Osteoblast (primary cell): ENCODE measurements at places on chromosomes 2 and 18.

DNA sequence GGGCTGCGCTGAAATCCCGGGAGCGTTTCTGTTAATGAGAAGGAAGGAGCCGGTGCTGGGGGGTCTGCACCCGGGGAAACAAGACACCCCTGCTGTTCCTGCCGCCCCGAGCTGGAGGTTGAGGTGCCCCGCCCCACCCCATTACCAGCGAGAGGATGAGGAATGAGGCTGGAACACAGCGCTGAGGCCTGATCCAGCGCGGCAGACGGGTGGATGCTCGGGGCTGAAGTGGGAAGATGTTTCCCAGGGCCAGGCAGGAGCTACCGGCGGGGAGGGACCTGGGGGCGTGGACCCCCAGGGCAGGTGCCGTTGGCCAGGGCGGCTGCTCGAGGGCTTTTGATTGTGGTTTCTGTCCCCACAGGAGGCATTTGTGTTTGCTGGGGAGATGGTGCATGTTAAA is 134.3 kb upstream of the CTDP1 start:
- H3K27ac ChIP-seq: no peak overlapping the region
- no peak for DNase-seq
- no peak overlapping the region for H3K4me3 ChIP-seq
- no peaks in the 10 kb centered on the region for H3K36me3 ChIP-seq
- no peaks in the 10 kb centered on the region for H3K4me1 ChIP-seq
- no peaks in the 10 kb centered on the region for H3K27me3 ChIP-seq

DNA sequence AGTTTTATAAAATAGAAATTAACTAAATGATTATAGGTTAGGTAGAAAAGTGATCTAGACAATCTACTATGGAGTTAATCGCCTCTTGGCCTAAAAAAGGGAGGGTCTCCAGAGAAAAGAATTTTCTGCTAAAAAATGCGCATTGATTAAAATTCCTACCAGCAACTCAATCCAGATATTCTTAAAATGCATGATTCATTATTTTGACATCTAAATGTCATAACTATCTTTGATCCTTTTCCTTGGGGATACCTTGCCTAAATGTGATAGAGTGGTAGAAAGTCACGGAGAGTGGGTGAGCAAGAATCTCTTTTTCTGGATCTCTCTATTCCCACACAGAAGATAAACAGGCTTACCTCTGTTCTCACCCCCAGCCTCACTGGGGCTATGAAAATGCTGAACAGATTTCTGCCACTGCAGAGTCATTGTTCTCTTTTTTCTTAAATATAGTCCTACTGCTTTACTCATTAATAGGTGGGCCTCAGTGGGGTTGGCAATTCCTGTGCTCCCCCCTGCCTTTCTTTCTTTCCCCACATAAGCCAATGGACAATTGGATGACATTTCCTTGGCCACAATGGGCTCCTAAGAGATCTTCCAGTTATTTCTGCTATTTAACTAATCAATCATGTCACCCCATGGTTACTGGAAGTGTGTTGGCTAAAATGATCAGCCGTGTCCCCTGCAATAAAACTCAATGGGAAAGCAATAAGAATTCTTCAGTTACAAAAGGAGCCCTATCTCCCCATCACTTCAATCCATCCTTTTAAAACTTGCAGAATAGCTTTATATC is 5.8 kb upstream of the ASXL3 start:
- peaks cover 18% of the 10 kb centered on the region for H3K27me3 ChIP-seq
- no peak overlapping the region for H3K4me3 ChIP-seq
- H3K27ac ChIP-seq: no peak overlapping the region
- no peak for DNase-seq
- no peaks in the 10 kb centered on the region for H3K36me3 ChIP-seq
- H3K4me1 ChIP-seq: no peaks in the 10 kb centered on the region

DNA sequence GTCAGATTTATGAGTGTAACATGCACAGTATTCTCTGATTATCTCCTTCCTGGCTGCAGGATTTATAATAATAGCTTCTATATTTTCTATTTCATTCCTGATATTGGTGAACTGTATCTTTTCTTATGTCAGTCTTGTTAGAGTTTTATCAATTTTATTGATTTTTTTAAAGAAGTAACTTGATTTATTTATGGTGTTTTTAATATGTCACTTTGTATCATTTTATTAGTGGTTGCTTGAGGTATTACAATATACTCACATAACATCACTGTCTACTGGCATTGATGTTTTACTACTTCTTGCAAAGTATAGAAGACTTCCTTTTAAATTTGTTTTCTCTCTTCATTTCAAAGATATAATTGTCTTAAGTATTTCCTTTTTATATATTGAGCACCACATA is 270.5 kb upstream of the GYPC start:
- no peaks in the 10 kb centered on the region for H3K36me3 ChIP-seq
- H3K4me3 ChIP-seq: no peak overlapping the region
- H3K4me1 ChIP-seq: no peaks in the 10 kb centered on the region
- DNase-seq: no peak
- no peak overlapping the region for H3K27ac ChIP-seq
- no peaks in the 10 kb centered on the region for H3K27me3 ChIP-seq

DNA sequence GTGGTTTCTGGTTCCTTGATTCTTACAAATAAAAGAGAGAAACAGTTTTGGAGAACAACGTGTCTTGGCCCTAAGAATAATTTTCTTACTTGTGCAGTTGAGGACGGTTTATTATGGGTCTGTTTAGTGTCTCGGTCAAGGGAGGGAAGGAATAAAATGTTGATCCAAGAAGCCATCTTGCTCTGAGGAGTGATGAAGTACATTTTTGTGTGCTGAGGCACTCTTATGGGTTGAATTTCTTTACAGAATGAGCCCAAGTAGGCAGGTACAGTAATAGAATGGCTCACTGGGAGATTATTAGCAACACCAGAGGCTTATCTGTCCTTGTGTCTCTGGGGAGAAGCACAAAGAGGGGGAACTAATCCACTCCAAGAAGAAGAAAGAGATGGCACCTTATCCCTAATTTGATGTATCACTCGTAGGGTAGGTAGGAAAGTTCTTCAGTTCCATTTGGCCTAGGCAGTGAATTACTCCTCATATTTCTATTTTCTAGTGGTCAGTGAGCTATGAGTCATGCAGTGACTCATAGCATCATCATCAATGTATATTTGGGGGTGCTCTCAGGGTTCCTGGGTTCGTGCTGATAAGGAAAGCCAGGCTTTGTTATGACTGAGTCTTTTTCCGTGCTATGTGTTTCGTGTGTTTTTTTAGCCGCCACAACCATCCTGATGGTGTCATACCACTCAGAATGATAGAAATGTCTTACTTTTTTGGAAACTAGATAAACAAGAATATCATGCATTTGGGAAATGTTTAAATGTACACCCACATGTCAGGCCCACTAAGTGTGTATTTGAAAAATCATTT is 250.1 kb upstream of the CTAGE1 start:
- H3K27ac ChIP-seq: peak overlapping the region; percentile 89
- no peaks in the 10 kb centered on the region for H3K27me3 ChIP-seq
- peaks cover 40% of the 10 kb centered on the region for H3K4me1 ChIP-seq
- H3K4me3 ChIP-seq: no peak overlapping the region
- no peaks in the 10 kb centered on the region for H3K36me3 ChIP-seq

- no peaks in the 10 kb centered on the region for H3K4me1 ChIP-seq
- H3K27ac ChIP-seq: no peak overlapping the region
- H3K4me3 ChIP-seq: no peak overlapping the region
- DNase-seq: no peak
These were observed 109.8 kb upstream of the ALPP start for GRCh38 chr2:232268636-232269165.

DNA sequence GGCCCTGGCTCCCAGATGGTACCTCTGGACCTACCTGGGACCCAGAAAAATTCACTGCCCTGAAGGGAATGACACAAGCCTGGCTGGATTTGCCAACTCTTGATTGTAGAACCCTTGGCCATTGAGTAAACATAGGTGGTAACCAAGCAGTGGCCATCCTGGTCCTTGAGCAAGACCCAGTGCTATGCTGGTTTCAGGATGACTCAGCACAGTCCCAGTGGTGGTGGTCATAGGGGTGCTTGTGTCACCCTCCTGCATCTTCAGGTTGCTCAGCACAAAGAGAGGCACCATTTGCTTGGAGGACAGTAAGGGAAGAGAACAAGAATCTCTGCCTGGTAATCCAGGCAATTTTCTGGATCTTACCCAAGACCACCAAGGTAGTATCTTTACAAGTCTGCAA is 52.9 kb downstream of the UPP2 start:
- no peak overlapping the region for H3K27ac ChIP-seq
- no peak overlapping the region for H3K4me3 ChIP-seq
- no peaks in the 10 kb centered on the region for H3K36me3 ChIP-seq
- peaks cover under 1% of the 10 kb centered on the region for H3K27me3 ChIP-seq
- no peak for DNase-seq
- H3K4me1 ChIP-seq: no peaks in the 10 kb centered on the region
